ENCODE measurements at places on chromosomes 16 and 17.

DNA sequence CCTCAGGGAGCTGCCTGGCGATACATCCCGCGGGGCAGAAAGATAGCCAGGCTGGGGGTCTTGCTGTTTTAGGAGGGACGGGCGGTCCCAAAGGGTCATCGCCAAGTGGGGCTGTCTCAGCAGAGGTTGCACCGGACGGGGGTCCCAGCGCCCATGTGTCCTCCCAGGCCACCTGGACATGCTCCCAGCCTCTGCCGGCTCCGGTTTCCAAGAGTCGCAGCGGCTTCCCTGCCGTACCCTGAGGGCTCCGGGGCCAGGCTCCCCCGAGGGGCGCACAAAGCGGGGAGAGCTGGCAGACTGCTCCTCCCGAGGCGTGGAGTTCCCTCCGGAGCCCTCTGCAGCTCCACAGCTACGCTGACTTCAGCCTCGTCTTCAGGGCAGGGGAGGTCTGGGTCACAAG, 1.2 kb downstream of the TRARG1 start:
- DNase-seq, result peak; percentile 51

DNA sequence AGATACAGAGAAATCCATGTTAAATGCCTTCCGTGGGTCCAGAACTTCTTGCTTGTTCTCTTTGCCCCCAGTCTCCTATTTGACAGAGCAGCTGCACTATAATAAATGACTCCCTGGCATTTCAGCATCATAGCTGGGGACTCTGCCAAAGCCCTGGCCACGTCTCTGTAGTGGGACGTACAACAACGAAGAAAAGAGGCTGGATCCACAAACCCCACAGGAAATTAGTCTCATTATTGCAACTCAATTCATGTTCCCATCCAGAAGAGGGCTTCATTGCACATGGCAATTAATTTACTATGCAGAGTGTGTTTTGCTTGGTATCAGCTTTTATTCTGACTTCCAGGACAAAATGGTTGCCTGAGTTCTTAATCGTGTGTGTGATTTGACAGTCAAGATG, 121.3 kb downstream of the CDH13 start:
- no peak for DNase-seq

DNA sequence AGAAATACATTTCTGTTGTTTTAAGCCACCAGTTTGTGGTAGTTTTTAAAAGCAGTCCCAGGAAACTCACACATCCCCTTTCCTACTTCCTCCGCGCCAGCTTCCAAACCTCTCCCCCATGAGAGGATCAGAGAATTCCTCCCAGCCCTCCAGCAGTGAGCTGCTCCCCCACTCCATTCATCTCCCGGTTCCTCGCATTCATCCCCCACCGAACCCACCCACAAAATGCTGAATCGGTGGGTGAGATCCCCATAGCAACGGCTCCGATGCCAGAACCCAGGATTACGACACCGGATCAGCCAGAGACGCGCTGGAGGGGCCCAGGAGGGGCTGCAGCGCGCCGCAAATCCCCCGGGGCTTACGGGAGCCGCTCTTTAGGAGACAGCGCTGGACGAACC, 251.4 kb upstream of the RPL38 start:
- DNase-seq, result peak; percentile 67

GRCh38 chr17:77489239-77489892, 348.6 kb downstream of the SEC14L1 start:
- no peak for DNase-seq

GRCh38 chr16:61730997-61731396, 305.2 kb downstream of the CDH8 start:
- no peak for DNase-seq

All from islet precursor cell (in vitro differentiated cells).